ENCODE measurements at places on chromosomes 12 and 14.

- DNase-seq: no peak
Measured at GRCh38 chr14:64584190-64584589, 34.4 kb downstream of the PPP1R36 start.

GRCh38 chr14:58731465-58732293, 93.9 kb downstream of the DACT1 start:
- DNase-seq: no peak

- DNase-seq: no peak
Measured at GRCh38 chr14:95257521-95257920, 62.2 kb downstream of the CLMN start.

DNA sequence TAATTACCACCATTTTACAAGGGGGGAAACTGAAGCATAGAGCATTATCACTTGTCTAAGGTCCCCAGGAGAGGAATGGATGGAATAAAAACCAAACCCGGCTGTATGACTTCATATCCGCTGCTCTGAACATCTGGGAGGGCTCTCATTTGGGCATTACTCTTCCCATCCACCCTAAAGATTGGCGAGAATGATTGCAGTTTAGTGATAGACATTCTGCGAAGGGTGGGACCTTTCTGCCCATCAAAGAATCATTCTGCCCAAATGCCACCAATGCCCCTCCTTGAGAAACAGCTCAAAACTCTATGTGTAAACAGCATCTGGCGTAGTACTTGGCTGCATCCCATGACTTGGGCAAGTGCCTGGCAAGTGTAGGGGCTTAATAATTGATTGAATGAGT, 11.6 kb downstream of the CHST11 start:
- no peak for DNase-seq

DNA sequence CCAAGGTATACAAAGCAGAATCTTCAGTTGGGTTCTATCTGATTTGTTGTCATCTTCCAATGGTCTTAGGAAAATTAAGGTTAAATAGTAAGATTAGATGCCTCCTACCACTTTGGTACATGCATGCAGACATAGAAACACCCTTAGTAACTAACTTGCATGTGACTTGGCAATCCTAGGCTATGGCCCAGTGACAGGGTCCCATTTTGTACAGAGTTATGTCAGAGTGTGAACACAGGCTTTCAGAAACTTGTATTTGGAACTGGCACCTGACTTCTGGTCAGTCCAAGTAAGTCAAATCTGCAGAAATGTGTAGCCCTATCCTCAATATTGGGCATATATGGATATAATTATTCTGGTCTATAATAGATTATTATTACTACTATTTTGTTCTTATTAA, 53.1 kb downstream of the DAD1 start:
- no peak for DNase-seq

DNA sequence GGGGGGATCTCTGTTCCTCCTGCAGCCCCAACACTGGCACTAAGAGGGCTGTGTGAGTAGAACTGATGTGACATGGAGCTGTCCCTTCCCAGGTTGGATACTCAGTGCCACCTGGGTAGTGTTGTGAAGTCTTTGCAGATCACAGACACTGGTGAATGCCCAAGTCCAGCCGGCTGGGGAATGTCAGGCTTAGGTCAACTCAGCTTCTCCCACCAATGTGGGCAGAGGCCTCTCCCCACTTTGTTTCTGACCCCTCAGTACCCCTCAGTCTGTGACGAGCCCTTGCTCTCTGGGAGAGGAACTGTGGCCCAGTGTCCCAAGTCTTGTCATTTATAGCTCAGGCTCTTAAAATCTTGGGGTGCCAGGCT, 11.3 kb downstream of the SLC25A29 start:
- DNase-seq: no peak

DNA sequence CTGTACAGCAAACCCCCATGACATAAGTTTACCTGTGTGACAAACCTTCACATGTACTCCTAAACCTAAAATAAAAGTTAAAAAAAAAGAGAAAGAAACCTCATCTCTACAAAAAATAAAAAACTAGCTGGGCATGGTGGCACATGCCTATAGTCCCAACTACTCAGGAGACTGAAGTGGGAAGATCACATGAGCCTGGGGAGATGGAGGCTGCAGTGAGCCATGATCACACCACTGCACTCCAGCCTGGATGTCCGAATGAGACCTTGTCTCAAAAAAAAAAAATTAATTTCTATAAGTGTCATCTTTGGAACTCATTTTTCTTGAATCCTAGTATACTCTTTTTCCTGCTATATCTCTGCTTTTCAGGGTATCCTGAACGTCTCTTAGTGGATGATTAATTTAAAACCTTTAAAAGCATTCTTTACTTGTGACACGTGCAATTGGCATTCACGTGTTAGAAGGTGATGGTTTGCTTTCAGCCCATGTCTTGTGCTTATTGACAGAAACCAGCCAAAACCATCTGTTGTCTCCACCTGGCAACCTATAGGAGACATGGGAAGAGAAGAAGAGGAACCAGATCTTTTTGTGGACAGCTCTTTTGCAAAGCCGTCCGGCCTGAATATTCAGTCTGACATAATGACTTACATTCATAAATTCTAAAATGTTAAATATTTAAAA, 30.6 kb upstream of the PPFIBP1 start:
- DNase-seq: no peak

DNA sequence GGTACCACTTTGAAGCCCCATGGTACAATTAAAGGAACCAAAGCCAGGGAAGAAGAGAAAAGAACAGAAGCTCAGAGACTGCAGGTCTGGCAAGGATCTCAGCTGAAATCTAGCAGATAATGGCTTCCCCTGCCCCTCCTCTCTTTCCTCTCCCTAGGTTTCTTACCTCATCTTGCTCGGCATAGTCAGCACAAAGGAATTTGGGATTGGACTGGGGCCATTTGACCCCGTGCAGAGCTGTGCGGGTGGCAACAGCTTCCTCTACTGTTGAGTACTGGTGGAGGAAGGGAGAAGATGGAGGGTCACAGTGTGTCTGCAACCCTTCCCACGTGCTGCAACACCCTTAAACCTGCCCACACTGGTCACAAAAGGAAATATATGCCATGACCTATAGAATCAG, 4.7 kb upstream of the CDH24 start:
- DNase-seq: no peak

DNA sequence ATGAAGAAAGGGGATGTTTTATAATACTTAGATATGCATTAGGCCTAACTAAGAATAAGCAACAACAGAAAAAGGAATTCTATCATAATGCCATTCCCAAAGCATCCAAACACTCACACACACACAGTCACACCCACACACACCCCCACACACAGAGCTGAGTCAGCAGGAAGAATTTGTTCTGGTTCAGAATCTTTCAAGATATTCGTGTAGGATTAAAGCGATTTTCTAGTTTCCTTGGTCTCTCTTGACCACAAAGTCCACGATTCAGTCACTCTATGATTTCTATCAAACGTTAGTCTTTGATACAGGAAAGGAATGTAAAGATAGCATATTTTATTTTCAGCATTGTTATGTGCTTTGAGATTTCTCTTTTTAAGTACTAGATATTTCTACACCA, 382.6 kb upstream of the DCN start:
- DNase-seq: no peak

DNA sequence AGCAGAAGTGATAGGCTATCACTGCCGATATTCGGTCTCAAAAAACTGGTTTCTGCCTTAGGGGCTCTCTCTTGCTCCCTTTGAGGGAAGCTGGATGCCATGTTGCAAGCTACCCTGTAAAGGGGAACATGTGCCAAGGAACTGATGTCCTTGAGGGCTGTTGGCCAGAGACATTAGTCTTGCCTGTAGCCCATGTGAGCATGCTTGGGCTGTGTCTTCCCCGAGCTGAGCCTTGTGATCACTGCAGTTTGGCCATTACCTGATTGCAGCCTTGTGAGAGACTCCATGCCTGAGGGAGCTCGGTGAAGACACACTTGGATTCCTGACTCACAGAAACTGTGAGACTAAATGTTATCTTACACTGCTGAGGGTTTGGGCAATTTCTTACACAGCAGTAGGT, 18.8 kb downstream of the RTRAF start:
- no peak for DNase-seq

DNA sequence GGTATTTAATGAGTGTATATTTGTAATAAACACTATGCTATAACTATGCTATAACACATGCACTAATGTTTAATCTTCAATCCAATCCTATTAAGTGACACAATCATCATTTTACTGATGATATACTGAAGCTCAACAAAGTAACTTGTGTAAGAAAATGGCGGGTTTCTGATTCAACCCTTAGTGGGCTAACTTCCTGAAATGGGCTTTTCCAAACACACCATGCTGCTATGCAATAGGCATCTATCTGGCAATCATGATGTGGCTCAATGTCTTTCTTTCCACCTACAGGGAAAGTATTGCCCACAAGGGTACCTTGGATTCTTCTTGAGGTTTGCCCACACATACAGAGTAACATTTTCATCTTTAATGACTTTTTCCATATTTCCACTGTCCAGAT, 48.3 kb downstream of the DNAI7 start:
- no peak for DNase-seq

GRCh38 chr12:125324861-125325490, 259.7 kb downstream of the AACS start:
- DNase-seq: no peak

DNA sequence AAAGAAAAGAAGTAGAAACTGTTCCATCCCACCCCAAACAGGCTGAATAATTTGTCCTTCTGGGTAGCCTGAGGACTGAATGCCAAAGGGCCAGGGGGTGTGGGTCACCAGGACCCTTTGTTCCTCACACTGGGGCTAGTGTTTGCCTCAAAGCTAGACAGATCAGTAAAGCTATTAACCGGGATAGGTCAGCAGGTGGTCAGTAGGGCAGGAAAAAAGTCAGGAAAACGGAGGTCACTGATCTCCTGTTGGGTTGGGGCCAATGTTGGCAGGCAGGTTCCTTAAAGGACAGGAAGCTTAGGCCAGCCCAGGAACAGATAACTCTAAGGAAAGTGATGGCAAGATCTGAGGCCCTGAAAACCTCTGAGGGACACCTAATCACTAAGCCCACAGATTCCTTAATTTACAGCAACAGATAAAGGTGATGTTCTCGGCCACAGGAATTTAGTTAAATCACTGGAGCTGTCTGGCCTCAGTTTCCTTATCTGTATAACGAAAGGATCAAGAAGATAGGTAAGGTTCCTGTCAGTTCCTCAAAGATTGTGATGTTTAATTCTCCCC, 22.7 kb upstream of the TMPO start:
- no peak for DNase-seq

DNA sequence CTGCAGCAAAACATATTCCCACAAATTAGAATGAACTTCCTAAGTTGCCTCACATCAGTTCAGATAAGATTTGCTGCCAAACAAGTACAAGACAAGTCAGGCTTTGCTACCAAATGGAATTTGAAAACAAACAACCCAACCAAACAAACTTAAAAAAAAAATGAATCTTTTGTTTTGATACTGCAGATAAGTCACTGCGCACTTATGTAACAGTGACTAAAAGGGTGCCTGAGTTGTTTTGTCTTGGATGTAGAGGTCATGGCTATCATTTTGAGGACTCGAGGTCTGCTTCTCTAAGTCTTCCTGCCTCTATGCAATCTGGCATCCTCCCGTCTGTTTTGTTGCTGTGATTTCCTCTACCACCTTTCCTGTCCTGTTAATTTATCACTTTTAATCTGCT, 11.1 kb upstream of the EPS8 start:
- DNase-seq: no peak

- DNase-seq: no peak
Measured at GRCh38 chr12:1174659-1175058, 183.6 kb downstream of the ERC1 start.

DNA sequence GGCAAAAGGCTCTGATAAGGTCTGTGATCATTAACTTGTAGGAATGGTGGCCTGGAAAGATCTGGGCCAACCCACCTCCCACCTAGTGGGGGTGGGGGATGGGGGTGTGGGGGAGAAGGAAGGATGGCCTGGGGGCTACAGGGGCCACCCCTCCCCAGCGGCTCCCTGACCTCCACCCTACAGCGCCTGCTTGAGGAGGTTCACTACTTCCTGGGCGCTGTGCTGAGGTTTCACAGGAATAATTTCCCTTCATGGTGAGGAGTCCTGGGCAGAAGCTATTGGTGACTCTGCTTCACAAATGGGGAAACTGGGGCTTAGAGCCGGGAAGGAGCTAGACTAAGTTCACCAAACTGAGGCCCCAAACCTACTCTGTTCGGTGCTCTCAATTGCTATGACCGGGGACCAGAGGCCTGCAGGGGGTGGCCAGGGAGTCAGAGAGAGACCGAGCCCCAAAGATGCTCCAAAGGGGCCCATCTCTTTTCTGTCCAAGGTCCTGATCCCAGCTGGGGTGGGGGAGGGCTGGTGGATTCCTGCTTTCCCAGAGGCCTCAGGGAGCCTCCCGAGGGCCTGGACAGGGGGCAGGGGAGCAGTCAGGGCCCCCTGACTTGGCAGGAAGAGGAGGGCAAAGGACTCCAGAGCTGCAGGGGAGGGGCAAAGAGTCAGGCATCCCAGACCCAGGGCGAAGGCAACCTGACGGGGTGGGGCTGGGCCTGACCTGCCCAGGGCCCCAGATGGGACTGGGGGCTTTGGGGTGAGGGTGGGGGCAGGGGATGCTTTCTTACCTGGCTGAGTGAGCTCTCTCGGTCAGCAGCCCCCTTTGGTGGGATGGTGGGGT, 1.7 kb downstream of the HNF1A start:
- no peak for DNase-seq

- no peak for DNase-seq
Measured at GRCh38 chr12:52164624-52165023, 27.2 kb downstream of the KRT80 start.

GRCh38 chr12:95126076-95126475, 52.7 kb upstream of the NR2C1 start:
- DNase-seq: no peak

DNA sequence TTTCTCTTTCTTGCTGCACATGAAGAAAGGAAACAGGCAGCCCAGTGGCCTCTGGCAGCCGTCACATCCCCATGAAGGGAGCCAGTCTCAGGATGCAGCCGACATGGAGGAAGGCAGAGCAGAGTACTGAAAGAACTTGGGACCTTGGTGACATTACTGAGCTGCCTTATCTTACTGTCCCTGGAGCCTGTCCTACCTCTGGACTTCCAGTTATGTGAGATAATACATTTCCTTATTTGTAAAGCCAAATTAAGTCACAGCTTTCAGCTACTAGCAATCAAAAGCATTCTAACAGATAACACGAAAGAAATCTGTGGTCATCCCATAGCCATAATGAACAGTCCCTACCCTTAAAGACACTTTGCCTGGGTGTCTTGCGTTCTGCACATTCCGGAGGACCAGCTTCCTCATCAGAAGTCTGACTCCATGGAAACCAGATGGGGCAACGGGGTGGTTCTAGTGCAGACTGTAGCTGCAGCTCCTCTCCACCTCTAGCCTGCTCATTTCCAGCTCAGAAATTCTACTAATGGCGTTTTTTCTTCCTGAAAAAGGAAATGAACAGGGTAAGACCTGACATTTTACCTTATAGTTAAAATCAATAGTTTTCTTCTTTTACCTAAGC, 7.8 kb upstream of the EGLN3 start:
- no peak for DNase-seq

- no peak for DNase-seq
Measured at GRCh38 chr14:59037620-59038019, 150.8 kb upstream of the DAAM1 start.

GRCh38 chr14:40576880-40577478, 1029.7 kb upstream of the LRFN5 start:
- DNase-seq: no peak
